ENCODE measurements at places on chromosomes 1 and 21. TPM values are rescaled to one million over a fixed set of nuclear protein-coding genes. Genes with fewer than 3 reads are reported as not detected.

- DNase-seq, result no peak
Measured at GRCh38 chr1:206477581-206478380, 7.5 kb downstream of the IKBKE start.

DNA sequence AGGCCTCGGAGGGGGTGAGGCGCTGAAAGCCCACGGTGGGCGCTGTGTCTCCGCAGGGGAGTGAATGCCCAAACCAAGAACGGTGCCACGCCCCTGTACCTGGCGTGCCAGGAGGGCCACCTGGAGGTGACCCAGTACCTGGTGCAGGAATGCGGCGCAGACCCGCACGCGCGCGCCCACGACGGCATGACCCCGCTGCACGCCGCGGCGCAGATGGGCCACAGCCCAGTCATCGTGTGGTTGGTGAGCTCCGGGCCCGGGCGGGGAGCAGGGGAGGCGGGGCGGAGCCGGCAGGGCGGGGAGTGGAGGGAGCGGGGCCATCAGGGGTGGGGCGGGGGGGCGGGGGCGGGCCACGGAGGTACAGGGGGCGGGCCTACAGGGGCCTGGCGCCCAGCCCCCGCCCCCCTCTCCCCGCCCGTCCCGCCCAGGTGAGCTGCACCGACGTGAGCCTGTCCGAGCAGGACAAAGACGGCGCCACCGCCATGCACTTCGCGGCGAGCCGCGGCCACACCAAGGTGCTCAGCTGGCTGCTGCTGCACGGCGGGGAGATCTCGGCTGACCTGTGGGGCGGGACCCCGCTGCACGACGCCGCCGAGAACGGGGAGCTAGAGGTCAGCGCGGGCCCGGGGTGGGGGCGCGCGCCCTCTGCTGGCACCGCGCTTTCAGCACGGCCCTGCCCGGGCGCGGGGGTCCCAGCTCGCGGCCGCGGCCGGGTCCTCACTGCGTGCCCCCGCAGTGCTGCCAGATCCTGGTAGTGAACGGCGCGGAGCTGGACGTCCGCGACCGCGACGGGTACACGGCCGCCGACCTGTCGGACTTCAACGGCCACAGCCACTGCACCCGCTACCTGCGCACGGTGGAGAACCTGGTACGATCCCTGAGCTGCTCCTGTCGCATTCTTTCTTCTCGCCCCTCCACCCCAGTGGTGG is 15.9 kb downstream of the ESPN start:
- DNase-seq, result no peak

DNA sequence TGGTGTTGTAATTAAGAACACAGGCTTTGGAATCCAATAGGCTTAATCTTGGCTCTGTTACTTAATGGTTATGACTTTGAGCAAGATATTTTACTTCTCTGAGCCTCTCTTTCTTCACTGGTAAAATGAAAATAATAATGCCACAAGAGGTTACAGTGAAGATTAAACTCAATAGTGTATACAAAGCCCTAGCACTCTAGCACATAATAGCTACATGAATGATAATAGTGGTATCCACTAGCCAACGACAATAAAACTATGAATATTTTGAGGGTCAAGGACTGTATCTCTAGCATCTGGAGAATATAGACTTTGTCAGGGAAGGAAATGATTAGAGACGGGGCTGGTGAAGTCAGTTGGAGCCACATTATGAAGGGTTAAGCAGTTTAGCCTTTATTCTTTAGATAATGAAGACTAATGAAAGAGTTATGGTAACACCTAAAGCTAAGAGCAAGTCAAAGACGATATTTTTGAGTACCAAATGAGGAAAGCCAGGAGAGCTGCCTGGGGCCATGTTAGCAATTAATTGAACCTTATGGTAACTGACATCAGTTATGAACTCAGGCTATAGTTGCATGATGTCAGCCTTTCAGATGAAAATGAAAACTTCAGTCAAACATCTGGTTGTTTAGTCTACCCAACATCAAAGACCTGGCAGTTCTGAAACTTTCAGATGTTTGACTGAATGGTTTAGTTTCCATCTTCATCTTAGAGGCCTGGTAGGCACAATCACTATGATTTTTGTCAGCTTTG is 32.8 kb upstream of the RNF11 start:
- no peak for DNase-seq

- no peak for DNase-seq
Measured at GRCh38 chr21:46639489-46640386, 4.3 kb downstream of the PRMT2 start.

DNA sequence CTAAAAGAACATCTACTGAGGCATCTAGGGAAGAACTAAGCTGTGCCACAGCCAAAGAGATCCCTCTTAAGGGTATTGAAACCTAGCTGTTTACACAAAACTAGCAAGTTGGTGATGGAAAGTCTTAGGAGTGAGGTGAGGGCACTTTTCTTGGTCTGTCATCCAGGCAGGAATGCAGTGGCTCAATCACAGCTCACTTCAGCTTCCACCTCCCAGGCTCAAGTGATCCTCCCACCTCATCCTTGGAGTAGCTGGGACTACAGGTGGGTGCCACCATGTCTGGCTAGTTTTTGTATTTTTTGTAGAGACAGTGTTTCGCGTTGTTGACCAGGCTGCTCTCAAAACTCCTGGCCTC is 2.4 kb downstream of the PLEKHO1 start:
- DNase-seq, result no peak

- no peak for DNase-seq
Measured at GRCh38 chr1:119909890-119910596, 13.7 kb upstream of the ADAM30 start.

GRCh38 chr21:36105327-36105842 is 29.5 kb upstream of the CBR3 start:
- no peak for DNase-seq

GRCh38 chr1:64171797-64172281 is 31.6 kb upstream of the UBE2U start:
- no peak for DNase-seq

- DNase-seq, result no peak
Measured at GRCh38 chr1:184048561-184049240, 2.8 kb upstream of the TSEN15 start.

- no peak for DNase-seq
Measured at GRCh38 chr1:219549215-219549614, 63.7 kb downstream of the ZC3H11B start.

- no peak for DNase-seq
Measured at GRCh38 chr1:182441719-182442118, 8.2 kb upstream of the RGSL1 start.

- DNase-seq, result no peak
Measured at GRCh38 chr1:173639102-173639501, 4.0 kb downstream of the TEX50 start.

DNA sequence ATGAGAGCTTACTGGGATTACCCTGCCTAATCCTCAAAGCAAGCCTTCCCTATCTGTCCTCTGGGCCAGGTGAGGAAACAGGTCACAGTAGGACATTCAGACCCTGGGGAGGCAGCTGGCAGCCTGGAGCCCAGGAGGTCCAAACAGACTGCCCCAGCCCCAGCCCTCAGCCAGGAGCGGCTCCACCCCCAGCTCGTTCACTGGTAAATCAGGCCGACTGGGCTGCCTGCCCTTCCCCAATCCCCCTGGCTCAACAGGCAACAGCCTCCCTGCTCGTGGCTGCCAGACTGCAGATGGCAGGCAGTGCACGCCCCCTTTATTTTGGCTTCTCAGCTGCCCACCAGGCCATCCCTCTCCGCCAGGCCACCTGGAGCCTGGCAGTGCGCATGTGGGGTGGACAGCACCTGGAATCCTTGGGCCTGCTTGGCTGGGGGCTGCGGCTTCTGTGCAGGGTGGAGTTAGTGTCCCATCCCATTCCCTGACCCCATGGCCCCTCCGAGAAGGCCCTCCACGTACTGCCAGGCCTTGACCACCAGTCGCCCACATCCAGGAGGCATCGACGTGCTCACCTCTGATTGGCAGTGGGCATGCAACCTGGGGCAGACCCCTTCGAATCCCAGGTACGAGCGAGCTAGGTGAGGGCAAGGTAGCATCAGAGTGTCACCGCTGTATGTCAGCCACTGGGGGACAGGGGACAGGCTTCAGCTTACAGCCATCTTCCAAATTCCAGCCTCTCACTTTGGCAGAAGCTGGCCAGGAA is 11.2 kb upstream of the ZNF670 start:
- DNase-seq, result no peak

GRCh38 chr1:20237646-20238045 is 51.3 kb upstream of the PLA2G2C start:
- DNase-seq, result no peak

- DNase-seq, result no peak
Measured at GRCh38 chr21:42665026-42665425, 11.6 kb downstream of the PDE9A start.

GRCh38 chr1:234944439-234945344 is 183.9 kb downstream of the TOMM20 start:
- DNase-seq, result no peak

- no peak for DNase-seq
Measured at GRCh38 chr1:107515702-107516101, 374.9 kb downstream of the NTNG1 start.

DNA sequence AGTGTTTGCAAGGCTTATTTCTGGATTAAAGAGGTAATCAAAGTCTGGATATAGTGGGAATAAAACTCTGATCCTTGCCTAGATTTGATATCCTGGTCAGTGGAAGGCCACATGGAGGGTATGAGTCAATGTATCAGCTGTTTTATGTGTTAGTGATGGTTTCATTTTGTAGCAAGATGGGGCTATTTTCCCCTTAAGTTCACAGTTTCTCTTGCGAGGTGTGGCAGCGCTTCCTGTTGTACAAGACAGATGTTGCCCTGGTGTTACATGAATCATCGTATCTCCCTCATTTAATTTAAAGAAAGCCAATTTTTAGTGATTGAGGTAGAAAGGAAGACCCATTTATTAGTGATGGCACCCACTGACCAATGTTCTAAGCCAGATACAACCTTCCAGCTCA is 220.2 kb downstream of the DUSP10 start:
- DNase-seq, result no peak

GRCh38 chr1:116290085-116290705 is 82.8 kb upstream of the ATP1A1 start:
- DNase-seq, result no peak

GRCh38 chr1:210222340-210223006 is 10.1 kb upstream of the SERTAD4 start:
- peak; percentile 26 for DNase-seq

DNA sequence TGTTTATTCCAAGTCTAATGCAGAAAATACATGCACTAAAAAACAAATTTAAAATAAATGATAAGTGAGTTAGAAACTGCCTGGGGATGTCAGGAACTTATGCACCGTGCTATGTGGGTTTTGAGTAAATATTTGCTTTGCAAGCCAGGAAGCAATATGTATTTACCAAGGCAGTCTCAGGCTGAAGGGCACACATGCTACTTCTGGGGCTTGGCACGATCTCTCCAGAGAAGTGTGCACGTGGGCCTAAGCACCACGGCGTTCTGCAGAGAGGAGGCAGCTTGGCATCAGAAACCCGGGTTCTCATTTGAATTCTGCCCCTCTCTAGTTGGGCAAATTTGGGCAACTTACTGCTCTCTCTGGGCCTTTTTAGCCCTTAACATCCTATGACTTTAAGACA is 72.6 kb upstream of the ROR1 start:
- DNase-seq, result no peak

DNA sequence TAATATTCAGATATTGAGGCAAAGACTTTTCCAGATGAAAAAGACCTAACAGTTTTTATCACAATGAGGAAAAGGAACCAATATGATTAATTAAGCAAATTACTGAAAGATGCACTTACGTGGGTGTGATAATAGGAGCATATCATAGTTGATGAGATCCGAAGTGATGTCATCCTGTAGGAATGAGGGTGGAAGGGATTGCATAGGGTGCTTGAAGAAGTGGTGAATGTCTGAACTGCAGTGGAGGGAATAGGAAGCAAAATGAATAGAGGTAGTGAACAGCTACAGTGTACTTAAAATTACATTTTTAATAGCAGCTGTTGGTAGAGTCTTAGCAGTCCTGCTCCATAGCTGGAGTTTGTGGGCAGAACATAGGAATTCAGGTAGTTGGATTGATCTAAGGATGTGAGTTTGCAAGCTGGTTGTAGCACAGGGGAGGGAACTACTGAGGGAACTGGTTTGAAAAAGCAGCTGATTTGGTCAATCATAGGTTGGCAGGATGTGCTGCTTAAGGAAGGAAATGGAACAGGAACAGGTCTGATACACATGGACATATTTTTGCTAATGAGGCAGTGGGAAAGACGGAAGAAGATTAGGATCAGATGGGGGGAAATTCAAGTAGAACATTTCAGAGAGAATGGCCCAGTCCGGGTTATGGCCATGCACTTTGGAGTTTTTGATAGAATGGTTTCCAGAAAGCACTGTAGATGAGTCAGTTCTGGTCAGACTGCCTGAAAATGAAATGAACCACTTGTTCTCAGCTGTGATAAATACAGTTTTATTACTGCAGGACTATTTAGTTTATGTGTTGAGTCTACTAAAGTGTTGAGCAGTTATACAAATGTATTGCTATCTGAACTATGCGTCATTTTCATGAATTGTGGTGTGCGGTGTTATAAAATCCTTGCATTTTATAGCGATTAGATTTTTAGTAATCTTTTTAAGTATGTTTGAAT is 155.8 kb downstream of the RYR2 start:
- DNase-seq, result no peak

DNA sequence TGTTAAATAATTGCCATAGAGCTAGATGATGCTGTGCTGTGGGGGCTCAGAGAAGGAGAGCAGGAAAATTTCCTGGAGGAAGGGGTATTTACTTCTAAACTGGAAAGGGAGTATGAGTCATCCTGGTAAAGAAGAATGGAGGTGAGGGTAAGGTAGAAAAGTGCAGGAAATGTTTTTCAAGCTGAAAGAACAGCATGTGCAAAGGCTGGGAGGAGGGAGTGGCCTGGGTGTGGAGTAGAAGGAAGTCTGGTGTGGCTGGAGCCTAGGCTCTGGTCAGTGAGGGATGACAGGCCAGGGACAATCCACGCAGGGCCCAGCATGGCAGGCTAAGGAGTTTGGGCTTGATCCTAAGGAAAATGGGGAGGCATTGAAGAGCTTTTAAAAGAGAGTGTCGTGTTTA is 45.9 kb downstream of the MATN1 start:
- DNase-seq, result no peak

- no peak for DNase-seq
Measured at GRCh38 chr1:222641269-222641948, 23.5 kb downstream of the MIA3 start.

GRCh38 chr1:53579221-53580008 is 120.2 kb downstream of the DMRTB1 start:
- no peak for DNase-seq

Gene CELA3A
- polyA plus RNA-seq, result not detected

Gene AMPD1
- not detected for polyA plus RNA-seq

Gene LSS
- 152 TPM for polyA plus RNA-seq

Gene FTCD
- 6.0 TPM for polyA plus RNA-seq

Gene CFAP107
- 7.0 TPM for polyA plus RNA-seq

Data from spinal cord (tissue), 10 donors.